ENCODE measurements at places on chromosomes 6 and 20. TPM values are rescaled to one million over a fixed set of nuclear protein-coding genes. Genes with fewer than 3 reads are reported as not detected.

The MEI4 gene
- total RNA-seq, result not detected

The GLP1R gene
- 0.09 TPM for total RNA-seq

The NKAIN2 gene
- total RNA-seq, result 0.69 TPM

The FBXO30 gene
- total RNA-seq, result 6.3 TPM

The OR2H1 gene
- total RNA-seq, result not detected

The SUMO4 gene
- 2.7 TPM for total RNA-seq

The C4A gene
- 10.2 TPM for total RNA-seq

The JPH2 gene
- 2.3 TPM for total RNA-seq

The BMP7 gene
- 2.0 TPM for total RNA-seq

The MOG gene
- total RNA-seq, result not detected

The SAMD5 gene
- total RNA-seq, result 10.3 TPM

The ZBTB2 gene
- 13.3 TPM for total RNA-seq

The PRICKLE4 gene
- 6.7 TPM for total RNA-seq

The HCRTR2 gene
- total RNA-seq, result not detected

The C20orf202 gene
- total RNA-seq, result 0.48 TPM

The CYP39A1 gene
- 4.5 TPM for total RNA-seq

The RBBP8NL gene
- total RNA-seq, result 2.3 TPM

The RIPOR3 gene
- total RNA-seq, result 13.4 TPM

The HMGA1 gene
- 49.4 TPM for total RNA-seq

The FGD2 gene
- 18.3 TPM for total RNA-seq

The PSORS1C2 gene
- not detected for total RNA-seq

The AHCY gene
- 71.5 TPM for total RNA-seq

The CD93 gene
- 7.6 TPM for total RNA-seq

The NKX2-4 gene
- not detected for total RNA-seq

The SOX18 gene
- 20.0 TPM for total RNA-seq

The KIAA0408 gene
- total RNA-seq, result 2.4 TPM

The GABRR1 gene
- total RNA-seq, result not detected

The BAG2 gene
- 43.7 TPM for total RNA-seq

The DNPH1 gene
- 69.0 TPM for total RNA-seq

The HSPA1B gene
- 254 TPM for total RNA-seq

The ITPR3 gene
- total RNA-seq, result 103 TPM

The C20orf204 gene
- total RNA-seq, result 1.7 TPM

The FOXS1 gene
- not detected for total RNA-seq

The WFDC2 gene
- total RNA-seq, result 65.7 TPM

The OLIG3 gene
- total RNA-seq, result not detected

The XPO5 gene
- total RNA-seq, result 29.2 TPM

The VGLL2 gene
- total RNA-seq, result not detected

All from mucosa of descending colon (tissue), 3 donors.